CD4-positive, alpha-beta T cell treated with Interleukin-4 for 4 hours (primary cell): ENCODE measurements at places on chromosomes 7 and 10.

DNA sequence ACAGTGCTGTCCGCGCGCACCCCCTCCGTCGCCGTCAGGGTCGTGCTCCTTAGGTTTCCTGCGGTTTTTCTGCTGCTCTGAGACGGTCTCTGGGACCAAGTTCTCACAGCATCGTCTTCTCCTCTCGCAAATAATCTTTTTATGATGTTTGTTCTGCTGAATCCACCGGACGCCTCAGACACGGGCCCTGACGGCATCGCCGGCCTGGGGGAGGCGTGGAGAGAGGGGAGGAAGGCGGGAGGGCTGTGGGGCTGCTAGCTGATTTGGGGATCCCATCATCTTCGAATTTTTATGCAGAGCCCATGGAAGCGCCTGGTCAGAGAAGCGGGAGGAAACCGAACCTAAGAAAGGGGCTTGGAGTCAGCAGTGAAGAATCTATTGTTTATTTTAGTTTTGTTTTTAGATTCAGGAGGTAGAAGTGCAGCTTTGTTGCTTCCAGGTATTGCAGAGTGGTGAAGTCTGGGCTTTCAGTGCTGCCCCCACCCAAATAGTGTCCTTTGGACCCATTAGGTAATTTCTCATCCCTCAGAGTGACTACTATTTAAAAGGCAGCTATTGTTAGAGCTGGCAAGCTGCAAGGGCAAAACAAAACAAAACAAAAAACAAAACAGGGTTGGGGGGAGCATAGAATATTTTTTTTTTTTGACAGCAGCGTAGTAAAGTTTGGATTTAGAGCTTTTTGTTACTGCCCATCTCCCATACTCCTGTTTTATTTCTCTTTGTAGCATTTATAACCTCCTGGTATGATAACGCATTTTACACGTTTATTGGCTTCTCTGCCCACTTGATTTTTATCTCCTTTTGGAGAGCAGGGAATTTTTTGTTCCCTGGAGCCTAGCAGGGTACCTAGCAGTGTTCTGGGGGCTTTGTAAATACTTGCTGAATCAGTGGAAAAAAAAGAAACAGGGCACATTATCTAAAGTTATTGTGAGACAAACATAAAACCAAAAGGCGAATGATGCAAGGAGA is 92.6 kb downstream of the SPAG6 start:
- DNase-seq: peak; percentile 31

DNA sequence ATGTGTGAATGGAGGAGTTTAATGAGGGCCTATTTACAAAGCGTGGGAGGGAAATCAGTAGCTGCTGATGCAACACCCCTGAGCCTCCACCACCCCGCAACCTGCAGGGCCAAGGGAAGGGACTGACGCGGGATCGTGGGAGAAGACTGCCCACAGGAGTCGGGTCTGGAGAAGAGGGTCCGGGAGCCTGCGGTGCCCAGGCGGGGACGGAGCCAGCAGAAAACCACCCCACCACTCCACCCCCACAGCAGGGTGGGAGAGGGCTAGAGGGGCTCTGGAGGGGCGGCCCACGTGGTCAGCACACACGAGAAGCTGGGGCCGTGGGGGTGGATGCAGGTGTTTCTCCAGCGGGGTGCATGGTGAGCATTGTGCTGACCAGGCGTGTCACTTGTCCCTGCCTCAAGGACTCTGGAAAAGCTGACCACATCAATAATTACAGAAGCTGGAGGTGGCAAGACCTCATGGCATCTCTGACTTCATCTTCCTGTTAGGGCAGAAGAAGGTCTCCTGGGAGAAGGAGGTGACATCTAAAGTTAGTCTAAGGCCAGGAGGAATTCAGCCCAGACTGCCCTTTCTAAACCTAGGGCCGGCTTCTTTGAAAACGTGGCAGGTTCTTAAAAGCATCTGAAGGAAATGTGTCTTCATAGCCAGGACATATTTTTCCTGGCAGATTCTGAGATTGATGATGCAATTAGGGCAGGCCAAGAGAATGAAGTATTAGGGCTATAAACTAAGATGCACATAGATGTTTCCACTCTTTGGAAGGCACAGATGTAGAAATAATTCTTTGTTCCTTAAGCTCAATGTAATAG is 150.9 kb downstream of the RGS10 start:
- DNase-seq: no peak

GRCh38 chr7:127901895-127902703 is 129.1 kb downstream of the LRRC4 start:
- no peak for DNase-seq

DNA sequence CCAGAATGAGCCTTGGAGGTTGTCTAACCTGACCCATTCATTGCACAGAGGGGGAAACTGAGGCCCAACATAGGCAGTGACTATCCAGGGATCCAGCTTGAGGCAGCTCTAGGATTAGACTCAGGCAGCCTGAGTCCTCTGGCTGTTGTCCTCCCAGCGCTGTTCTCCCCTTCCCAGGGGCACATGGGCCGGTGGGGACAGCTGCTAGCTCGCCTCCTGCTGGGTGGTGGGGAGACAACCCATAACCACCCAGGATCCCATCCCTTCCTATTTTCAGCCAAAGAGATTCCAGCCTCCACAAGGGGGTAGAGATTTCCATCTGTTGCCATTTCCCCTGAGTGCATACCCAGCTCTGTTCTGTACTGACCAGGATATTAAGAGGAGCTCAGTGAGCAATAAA is 145.1 kb upstream of the GPR26 start:
- no peak for DNase-seq

DNA sequence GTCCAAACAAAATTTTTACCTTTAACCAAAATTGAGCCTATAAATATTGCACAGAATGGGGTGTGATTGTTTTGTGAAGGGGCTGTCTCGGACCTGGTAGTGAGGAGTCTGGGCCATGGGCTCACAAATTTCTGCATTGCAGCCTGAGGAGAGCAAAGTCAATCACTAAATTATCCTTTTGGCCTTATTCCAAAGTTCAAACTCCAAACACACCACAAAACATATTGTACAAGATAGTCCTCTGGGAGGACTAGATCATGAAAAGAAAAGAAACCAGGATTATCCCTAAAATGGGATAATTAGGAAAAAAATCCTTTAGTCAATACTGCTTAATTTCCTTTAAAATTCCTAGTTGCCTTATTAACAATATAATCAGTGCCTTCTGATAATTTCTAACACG is 115.5 kb downstream of the BUB3 start:
- DNase-seq: no peak

- DNase-seq: no peak
Measured at GRCh38 chr7:132548489-132549078, 27.7 kb downstream of the PLXNA4 start.

- DNase-seq: no peak
Measured at GRCh38 chr7:46972205-46972604, 609.7 kb downstream of the TNS3 start.

DNA sequence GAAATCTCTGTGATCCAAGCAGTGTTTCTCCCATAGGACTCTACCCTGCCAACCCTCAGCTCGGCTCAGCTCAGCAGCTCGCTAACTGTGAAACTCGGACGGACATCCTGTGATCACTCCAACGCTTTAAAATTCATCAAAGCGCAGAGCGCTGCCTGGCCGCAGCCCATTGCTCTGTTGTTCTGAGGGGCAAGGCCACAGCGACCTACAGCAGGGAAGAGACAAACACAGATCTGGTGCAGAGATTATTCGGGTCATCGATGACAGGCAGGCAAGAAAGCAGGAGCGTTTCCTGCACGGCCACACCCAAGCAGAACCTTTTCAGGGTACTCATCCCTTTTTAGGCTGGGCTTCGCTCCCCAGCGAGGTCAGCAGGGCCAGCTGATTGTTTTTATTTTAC is 72.1 kb downstream of the INSIG1 start:
- DNase-seq: no peak

- no peak for DNase-seq
Measured at GRCh38 chr10:3460420-3461128, 288.0 kb upstream of the PITRM1 start.

- DNase-seq: no peak
Measured at GRCh38 chr10:92801978-92802872, 46.1 kb upstream of the EXOC6 start.

DNA sequence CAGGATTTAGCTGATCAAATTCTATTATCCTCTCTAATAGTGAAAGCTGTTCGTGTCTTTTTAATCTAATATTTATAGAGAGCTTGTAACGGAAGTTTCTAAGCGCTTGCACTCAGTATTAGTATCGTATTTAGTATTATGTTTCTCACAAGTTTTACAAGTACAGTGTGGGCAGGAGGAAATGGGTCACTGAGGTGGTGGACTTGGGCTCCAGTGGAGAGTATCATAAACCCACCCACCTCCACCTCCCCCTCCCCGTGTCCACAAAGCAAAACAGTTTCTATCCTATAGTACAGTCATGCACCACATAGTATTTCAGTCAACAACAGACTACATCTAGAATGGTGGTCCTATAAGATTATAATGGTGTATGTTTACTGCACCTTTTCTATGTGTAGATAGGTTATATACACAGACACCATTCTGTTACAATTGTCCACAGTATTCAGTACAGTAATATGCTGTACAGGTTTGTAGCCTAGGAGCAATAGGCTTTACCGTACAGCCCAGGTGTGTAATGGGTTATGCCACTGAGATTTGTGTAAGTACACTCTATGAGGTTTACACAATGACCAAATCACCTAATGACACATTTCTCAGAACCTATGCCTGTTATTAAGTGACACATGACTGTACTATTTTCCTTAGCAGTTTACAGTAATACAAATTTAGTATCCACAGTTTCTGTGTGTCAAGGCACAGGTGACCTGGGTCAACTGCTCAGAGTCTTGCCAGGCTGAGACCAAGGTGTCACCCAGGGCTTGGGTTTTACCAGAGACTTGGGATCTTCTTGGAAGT is 1021.3 kb upstream of the C7orf33 start:
- no peak for DNase-seq

DNA sequence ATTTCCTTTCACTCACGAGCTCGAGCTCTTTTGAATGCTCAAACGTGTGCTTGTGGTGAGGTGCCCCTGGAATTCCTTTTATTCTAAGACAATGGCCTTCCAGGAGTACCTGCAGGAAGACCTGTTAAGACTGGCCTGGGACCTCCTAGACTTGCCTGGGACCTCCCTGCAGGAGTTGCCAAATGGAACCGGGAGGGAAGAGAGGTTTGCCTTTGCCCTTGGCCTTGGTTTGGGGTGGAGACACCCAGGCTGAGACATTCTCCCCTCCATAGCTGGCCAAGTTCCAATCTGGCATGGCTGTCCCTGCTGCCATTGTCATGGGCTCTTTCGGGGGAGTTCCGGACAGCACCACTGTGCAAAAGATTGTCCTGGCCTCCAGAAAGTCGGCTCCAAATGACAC is 39.7 kb downstream of the DNAJB12 start:
- DNase-seq: no peak

DNA sequence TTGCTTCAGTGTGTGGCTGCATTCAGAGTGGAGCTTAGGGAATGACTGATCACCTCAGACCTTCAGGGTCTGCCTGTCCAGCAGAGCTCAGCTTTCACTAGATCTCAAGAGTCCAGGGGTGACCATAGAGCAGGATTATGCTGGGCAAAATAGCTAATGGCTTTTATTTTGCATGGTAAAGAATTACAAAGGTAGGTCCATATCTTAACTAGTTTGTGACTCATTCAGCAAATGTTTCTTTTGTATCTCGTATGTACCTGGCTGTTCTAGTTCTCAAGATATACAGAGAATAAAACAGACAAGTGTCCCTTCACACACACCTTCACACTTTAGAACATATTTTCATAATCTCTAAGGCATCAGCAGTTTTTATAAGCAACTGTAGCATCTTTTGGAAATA is 180.5 kb downstream of the DYNC1I1 start:
- no peak for DNase-seq

- no peak for DNase-seq
Measured at GRCh38 chr10:117674646-117675045, 132.1 kb downstream of the EMX2 start.

- no peak for DNase-seq
Measured at GRCh38 chr7:95758187-95758586, 14.2 kb upstream of the DYNC1I1 start.

DNA sequence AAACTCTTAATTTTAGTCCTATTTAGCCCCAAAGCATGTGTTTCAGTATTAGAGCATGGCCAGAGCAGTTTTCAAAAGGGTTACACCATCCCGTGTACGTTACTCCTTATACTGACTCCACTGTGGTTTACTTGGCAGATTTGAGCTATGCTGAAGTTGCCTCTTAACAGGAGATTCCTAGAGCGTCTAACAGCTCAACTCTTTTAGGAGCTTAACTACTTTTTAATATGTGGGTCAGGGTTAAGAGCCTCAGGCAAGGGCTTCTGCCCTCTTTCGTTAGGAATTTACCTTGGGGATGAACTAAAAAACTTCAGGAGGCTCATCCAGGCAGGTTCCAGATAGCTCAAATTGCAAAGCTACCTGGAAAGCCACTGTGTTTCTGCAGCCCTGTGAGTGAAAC is 674.8 kb upstream of the C7orf33 start:
- DNase-seq: no peak

DNA sequence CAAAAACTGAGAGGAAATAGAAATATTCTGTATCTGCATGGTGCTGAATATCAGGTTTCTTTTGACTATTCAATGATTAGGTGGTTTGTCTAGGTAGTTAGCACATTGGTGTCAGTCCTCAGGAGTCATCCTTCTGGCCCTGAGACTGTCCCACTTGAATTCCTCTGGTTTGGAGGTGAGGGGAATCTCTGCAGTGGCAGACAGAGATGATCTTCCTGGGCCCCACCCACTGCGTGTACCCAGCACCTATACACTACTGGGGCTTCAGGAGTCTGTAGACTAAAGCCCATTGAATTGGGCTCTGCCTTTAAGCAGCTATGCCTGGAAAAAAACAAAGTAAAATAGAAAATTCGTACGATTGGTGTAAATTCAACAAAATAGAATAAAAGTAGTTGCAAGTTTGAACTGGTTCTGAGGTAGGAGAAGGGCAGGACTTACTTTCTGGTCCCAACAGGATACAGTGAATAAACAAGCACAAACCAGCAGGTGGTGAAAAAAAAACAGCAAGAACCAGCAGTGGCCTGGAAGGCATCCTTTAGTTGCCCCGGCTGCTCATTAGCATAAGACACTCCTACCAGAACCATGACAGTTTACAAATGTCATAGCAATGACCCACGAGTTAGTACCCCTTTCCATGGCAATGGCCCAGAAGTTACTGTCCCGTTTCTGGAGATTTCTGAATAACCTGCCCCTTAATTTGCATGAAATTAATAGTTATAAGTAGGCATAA is 1.7 kb downstream of the LIPM start:
- DNase-seq: no peak

- no peak for DNase-seq
Measured at GRCh38 chr7:12623223-12623622, 52.7 kb downstream of the SCIN start.

DNA sequence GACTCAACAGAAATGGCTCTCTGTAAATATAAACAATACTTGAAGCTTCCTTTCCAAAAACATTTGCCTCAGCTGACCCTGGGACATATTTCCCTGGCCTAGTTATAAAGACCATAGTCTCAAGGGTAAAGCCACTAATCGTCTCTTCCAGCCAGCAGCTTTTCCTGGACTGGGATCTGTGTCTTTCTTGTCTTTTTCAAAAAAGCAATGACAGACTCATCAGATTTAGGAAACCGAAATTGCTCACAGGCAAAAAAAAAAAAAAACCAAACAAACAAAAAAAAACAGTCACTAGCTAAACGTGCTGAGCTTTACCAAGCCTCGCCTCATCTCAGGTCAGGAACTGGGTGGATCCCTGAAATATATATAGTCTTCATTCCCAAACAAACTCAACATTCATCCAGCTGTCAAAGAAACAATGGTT is 23.5 kb downstream of the STN1 start:
- DNase-seq: no peak

- DNase-seq: no peak
Measured at GRCh38 chr7:64868499-64868898, 34.6 kb upstream of the ZNF273 start.
